COLO829 (cell line): ENCODE measurements at places on chromosomes 12 and 14.

DNA sequence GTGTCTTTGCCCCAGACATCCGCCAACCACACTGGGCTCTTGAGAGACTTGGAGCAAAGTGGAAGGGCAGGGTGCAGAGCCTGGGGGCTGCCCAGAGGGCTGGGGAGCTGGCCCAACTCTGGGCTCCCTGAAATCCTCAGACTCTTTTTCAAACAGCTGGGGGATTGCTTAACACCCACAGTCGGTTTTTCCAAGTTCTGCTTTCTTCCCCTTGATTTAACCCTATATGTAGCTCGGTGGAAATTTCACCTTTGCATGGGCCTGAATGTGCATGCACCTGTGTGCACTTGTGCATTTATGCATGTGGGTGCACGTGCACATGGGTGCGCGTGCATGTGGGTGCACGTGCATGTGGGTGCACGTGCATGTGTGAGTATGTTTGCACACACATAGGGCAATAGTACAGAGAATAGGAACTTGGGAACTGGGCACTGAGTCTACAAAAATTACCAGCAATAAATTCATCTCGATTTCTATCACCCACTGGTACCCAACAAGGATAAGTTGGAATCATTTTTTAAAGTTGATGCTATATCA, 52.3 kb upstream of the RFLNA start:
- DNase-seq = no peak

GRCh38 chr12:57874166-57875108, 27.9 kb upstream of the CTDSP2 start:
- DNase-seq = no peak

DNA sequence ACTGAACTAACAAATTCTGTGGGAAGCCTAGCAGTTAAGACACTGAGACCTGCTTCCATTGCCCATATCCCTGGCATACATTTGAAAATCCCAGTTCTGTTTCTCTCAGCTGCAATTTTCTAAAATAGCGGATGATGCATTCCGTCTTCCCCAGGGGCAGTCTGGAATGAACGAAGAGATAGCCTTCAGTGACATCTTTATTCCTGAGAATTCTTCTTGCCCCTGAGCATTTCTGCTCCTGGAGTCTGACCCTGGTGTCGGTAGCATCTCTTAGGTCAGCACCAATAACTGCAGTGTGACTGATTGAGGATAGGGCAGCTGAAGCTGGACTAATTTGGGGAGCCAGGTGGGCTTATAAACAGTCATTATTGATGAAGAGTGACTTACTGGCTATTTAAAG, 552.5 kb downstream of the DIO2 start:
- no peak for DNase-seq

GRCh38 chr12:53074999-53075370, 4.2 kb downstream of the SPRYD3 start:
- DNase-seq = no peak
